ENCODE measurements at places on chromosomes 12 and 14.

DNA sequence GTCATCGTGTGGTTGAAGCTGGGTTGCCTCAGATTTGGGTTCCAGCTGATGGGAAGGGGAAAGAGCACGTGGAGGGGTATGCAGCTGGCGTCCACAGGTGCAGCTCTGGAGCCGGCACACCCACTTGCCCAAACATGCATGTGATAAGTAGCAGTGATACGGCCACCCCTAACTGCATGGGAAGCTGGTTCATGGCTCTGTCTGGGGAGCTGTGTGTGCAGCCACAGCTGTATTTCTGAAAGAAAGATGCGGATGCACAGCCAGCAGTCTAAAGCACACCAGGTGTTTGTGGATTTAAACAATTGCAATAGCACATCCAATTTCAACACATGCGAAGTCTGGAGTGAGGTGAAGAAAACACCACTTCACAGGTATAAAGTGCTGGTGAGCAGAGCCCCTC, 181.4 kb downstream of the EFCAB11 start:
- no peak for DNase-seq

DNA sequence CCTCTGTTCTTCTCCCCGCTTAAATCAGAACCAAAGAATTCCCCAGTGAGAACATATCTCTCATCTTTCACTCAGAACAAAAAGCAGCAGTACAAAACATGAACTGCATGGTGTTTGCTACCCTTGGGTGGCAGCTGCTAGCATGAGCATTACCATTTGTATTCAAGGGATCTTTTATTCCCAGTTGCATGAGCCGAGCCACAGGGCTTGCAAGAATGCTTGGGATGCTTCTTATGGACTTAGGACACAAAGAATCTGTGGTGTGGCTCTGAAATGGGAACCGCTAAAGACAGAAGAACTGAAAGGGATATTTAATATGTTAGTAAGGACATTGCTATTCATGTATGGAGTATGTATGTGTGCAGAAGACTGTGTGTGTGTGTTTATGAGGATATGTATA, 190.6 kb downstream of the TMX1 start:
- no peak for DNase-seq

DNA sequence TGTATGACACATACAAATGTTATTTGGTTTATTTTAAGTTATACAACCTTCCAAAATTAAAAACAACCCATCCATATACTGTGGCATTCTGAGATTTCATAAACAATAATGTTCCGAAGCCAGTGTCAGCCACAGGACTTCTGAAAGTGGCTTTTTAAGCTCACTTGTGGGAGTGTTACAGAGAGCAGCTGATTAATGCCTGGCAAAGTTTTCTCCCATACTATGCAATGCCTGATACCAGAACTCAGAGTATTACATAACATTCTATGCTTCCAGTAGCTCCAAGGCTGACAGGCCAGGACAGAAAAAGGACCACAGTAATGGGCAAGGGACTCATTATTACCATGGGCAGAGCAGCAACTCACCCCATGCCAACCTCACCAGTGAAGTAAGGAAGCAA, 29.3 kb downstream of the NELL2 start:
- no peak for DNase-seq

DNA sequence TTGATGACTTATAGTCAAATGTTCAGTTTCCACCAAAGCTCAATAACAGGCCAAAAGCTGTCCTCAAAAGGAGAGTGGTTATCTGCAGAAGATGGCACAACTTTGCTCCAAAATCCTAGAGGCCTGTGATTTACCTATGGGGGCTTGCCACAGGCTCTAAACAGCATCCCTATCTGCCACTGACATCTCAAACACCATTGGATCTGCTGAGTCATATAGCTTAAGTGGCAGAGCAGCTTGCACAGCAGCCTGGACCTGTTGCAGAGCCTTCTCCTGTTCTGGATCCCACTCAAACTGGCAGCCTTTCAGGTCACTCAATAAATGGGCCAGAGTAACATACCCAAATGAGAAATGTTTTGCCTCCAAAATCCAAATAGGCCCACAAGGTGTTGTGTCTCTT, 60.6 kb upstream of the NAA30 start:
- no peak for DNase-seq

DNA sequence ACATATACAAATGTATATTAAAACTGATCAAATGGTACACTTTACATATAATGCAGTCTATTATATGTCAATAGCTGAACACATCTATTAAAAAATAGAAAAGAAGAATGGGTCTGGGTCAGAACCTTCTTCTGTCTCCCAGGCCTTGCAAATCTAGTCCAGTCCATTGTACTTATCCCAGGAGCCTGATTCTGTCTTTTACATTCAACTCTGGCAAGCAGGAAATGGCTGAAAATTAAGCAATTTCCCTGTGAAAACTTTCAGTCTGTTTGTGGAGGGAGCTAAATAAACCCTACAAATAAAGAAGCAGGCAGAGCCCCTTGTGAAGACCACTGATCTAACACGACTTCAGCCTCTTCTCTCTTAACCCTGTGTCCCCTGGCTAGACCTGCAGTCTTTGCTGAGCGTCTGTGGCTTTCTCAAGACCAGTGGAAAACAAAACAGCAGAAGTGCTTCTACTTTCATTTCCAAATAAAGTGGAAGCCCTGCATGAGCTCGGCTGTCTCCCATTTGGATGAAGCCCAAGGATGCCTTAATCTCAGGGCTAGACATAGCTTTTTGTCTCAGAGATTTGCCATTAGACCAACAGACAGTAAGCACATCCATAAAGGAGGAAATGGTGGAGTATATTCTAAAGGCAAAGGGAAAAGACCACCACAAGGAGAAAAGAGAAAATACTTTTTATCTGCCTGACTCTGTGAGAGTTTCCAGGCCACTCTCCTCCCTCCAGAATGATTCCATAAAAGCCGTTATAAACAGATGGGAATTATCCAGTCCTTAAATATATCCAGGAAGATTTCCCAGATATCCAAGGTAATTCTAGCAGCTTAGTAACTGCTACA, 48.2 kb downstream of the CRACR2A start:
- DNase-seq, result no peak

DNA sequence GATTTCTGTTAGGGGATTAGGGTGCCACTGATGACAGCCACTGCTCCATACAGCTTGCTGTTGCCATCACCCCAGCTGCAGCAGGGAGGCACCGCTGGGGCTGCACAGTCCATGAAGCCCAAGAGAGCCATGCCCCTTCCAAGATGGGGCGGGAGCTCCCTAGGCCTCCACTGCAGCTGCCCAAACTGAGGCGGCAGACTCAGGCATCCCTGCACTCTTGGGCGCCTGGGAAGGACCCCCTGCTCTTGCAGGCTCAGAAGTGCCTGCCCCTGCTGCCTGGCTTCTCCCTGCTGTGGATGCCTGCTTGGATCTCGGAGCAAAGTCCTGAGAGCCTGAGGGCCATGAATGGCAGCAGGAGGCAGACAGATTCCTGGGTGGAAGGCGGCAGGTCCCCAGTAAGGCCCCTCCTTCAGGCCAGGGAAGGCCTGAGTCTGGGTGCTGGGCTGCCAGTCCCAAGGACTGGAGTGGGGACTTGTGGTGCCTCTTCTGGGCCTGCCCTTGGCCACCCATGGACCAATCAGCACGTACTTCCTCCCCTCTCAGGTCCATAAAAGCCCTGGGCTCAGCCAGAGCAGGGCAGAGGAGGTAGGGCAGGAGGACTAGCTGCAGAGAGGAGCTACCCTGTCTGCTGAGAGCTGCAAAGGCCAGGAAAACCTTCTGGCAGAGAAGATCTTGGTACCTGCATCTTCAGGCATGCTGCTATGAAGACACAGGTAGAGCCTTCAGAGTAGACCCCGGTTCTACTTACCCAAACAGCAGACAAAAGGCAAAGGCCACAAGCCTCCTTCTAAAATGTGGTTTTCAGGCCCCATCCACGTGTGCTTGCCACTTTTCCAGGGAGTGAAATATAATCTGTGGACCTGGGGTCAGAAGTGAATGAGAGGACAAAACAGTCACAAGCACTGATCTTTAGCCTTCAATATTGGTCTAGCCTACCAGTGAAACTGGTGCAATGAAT, 30.0 kb upstream of the STK38L start:
- no peak for DNase-seq

DNA sequence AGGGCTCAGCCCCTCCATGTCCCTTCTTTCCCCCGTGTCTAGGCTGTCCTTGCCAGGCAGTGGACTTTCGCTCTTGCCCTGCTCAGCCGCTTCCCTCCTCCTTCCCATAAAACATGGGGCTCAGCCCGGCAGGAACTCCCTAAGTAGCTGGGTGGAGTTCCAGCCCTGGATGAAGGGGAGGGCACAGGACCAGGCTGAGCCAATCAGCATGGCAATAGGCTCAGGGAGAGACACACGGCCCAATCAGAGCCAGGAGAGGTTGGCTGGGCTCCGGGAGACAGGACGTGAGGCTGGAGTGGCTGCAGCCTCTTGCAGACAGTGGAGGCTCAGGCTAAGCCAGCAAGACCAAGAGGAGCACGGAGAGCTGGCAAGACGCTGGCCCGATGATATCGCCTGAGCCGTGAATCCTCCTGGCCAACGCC, 54.3 kb downstream of the GALNT9 start:
- DNase-seq, result no peak

GRCh38 chr14:45868377-45868776, 615.4 kb upstream of the MIS18BP1 start:
- no peak for DNase-seq

DNA sequence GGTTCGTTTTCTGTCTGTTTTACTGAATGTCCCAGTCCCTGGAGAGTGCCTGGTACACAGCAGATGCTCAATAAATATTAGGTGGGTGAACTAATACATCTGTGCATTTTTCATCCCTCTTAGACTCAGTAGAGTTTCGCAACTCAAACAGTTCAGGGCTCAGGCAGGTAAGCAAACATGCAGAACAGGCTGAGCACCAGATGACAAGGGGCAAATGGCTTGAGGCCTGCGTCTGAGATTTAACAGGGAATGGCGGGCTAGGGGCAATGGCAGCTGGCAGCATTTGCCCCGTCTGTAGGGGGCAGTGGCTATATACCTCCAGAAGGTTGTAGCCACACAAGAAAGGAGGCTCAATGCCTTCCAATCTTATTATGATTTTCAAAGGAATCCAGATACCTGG, 8.6 kb upstream of the RAN start:
- no peak for DNase-seq

DNA sequence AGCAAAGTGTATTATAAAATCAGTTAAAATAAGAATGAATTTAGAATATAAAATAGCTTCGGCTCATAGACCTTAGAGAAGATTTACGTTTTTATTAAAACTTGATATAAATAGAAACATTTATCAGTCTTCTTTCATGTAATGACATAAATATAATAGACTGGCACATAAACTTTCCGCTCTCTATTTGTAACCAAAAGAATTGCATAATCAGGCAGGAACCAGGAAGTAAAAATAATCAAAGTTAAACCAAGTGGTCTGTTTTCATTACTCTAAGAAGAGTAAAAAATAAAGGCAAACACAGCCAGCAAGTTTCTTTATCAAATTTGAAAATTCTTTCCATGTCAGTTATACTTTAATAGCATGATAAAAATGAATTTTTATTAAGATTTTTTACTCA, 46.3 kb upstream of the ATP2A2 start:
- DNase-seq, result no peak
